ENCODE measurements at places on chromosomes 6 and 20.

GRCh38 chr20:21677781-21678180, 27.7 kb upstream of the PAX1 start:
- no peak for DNase-seq

GRCh38 chr6:121791396-121792315, 356.2 kb downstream of the GJA1 start:
- no peak for DNase-seq

- no peak for DNase-seq
Measured at GRCh38 chr6:155599561-155599960, 143.9 kb upstream of the NOX3 start.

DNA sequence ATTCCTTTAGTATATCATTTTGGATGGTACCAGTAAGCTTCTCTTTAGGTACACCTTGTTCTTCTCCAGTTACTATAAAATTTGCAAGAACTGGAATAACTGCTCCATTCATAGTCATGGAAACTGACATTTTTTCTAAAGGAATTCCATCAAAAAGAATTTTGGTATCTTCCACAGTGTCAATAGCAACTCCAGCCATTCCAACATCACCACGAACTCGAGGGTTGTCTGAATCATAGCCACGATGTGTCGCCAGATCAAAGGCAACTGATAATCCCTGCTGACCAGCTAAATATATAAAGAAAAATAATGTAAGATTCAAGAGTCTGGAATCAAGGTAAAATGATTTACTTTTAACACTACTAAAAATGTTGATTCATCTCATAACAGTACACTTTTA, 5.3 kb downstream of the MMUT start:
- no peak for DNase-seq

DNA sequence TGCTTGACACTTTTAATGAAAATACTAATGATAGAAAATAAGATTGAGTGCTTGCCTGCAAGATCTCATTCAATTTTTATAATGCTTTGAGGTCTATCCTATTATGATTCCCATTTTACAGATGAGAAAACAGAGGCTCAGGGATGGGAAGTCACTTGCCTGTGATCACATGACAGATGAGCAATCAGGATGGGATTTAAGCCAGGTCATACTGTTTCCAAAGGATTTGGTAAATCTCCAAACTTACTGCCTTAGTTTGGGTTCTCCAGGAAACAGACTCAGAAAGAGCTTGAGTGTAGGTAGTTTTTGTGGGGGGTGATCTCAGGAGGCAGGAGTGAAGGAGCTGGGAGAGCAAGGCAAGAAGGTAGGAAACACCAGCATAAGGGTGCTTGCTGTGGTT, 456.3 kb downstream of the MAFB start:
- DNase-seq, result no peak

DNA sequence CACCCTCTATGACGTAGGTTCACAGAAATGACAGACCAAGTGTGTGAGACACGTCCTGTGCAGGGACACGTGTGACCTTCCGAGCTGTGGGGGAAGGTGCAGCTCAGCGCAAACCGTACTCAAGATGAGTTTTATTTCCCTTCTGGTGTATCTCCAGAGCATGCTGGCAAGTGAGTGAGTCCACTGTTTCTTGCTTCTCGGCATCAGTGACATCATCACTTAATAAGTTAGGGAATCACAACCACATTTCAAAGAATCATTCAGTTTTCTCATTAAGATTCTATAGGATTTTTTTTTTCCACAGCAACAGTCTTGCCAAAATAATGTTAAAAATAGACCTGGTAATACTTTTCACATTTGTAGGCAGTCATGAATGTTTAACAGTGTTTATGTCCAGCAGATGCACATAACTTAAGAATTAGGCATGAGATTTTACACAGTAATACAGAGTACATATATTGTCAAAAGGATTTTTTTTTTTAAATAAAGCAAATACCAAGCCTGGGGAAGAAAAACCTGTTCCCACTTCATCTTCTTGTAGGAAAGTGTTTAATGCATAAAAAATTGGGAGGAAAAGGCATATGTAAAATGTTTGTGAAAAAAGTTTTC, 417.8 kb downstream of the CDC5L start:
- DNase-seq, result no peak

DNA sequence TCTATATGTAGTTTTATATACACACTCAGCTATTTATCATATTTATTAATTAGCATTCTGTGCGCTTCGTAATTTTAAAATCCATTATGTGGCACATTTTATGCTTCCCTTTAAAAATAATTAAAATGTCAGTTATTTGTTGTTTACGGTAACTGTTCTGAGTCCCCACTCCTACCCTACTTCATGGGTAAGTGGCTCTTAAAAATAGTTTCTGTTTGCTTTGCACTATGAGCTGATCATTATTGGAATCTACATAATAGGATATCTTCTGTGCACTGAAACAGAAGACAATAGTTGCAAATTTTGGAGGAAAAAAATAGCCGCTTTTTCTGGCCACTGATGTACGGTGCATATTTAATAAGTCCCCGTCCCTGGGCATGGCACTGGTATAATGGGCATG, 25.2 kb downstream of the LCA5 start:
- no peak for DNase-seq

GRCh38 chr6:2480267-2480966, 235.0 kb upstream of the GMDS start:
- DNase-seq, result no peak

DNA sequence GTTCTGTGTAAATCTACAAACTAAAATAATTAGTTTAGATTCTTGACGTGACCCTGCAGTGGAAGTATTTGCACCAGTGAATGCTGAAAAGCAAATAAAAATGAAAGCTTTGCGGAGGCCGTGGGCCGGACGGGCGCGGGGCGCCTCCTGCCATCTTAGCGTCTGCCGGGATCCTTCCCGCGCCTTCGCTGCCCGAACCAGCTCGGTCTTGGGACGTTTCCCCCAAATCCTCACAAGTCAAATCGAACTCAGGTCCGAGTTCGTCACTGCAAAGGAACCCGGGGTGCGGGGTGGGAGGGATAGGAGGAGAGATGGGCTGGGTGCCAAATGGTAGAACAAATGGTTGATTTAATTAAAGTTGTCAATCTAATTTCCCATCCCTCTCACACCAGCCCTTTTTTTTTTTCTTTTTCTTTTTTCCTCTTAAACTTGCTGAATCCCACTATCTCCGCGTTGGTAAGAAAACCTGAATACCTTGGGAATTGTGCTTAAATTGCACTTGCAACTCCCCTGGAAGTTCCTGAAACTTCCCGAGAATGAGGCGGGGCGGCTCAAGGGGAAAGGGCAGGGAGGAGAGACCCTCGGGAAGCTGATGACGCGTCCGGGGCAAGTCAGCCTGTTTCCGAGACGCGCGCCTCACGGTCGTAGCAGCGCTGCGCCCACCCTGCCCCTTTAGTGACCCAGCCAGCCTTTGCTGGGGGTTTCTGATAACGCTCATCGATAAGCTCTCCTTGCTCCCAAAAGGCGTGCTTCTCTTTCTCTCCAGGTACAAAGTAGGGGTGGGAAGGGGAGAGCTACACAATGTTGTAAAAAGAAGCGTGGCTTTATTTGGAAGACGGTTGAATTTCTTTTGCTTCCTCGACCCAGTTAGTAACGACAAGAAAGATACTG, 1.8 kb downstream of the GJA1 start:
- DNase-seq, result no peak

GRCh38 chr20:60292001-60292520, 333.8 kb downstream of the CDH26 start:
- DNase-seq, result no peak

GRCh38 chr6:131733376-131734016, 22.7 kb upstream of the CTAGE9 start:
- no peak for DNase-seq

DNA sequence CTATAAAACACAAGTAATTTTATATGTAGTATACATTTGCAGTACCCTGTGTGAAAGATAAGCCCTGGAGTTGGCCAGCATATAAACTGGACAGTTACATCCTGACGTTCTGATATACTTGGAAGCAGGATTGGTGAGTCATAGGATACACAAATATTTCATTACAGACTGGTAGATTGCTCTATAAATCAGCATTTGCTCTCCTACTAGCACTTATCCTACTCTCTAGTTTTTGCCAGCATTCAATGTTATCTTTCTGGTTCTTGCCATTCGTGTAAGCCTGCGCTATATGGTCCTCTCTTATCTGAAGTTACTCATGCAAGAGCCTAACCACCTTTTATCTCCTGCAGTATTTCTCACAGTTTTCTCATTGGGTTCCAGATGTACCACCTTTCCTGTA, 680.2 kb upstream of the MMS22L start:
- no peak for DNase-seq

- DNase-seq, result no peak
Measured at GRCh38 chr20:1377341-1377871, 15.4 kb downstream of the FKBP1A start.

DNA sequence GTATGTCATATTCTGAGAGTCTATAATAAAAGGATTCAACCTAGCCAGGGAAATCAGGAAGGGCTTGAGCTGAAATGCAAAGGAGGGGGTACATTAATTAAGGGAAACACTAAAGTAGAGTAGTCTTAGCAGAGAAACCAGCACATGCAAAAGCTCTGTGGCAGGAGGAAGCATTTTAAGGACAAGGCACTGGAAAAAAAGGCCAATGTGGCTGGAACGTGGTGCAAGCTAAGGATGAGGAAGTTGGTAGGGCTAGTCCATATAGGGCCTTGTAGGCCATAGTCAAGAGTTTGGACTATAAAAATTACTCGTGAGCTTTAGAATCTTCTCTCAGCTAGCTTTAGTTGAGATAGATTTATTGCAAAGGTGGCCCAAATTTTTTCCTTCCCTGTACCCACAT, 75.2 kb upstream of the TOP1 start:
- DNase-seq, result no peak

GRCh38 chr20:57695940-57696339, 13.9 kb downstream of the PMEPA1 start:
- no peak for DNase-seq

DNA sequence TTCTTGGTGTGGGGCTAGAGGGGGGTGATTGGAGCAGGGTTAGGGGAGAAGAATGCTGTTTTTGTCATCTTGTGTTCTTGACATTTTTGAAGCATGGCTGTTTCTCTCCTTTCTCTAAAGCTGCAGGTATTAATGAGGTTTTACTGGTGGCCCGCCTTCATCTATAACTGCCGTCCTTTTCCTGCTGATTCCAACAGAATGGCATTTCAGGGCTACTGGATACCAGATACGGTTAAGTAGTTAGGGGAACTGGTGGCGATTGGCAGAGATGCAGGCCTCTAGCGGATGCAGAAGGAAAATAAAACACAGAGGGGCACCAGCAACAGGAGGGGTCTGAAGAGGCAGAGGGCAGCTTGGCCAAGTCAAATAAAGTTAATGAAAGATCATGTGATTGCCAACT, 89.7 kb upstream of the EEF1E1 start:
- DNase-seq, result no peak

DNA sequence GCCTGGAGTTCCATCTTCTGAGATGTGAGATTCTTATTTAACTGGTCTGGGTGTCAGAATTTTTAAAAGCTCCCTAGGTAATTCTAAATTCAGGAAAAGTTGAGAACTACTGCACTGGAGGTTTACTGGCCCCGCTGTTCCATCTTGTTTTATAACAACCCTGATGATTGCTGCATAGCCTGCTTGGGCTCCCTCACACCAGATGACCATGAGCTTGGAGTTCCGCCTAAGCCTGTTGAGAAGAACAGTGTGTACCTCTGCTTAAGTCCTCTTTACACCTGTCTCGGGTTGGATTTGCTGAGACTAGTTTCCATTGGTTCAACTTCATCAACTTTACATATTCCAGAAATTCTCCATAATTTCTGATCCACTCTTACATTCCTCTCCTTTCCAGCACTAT, 77.9 kb downstream of the FKBP5 start:
- DNase-seq, result no peak

DNA sequence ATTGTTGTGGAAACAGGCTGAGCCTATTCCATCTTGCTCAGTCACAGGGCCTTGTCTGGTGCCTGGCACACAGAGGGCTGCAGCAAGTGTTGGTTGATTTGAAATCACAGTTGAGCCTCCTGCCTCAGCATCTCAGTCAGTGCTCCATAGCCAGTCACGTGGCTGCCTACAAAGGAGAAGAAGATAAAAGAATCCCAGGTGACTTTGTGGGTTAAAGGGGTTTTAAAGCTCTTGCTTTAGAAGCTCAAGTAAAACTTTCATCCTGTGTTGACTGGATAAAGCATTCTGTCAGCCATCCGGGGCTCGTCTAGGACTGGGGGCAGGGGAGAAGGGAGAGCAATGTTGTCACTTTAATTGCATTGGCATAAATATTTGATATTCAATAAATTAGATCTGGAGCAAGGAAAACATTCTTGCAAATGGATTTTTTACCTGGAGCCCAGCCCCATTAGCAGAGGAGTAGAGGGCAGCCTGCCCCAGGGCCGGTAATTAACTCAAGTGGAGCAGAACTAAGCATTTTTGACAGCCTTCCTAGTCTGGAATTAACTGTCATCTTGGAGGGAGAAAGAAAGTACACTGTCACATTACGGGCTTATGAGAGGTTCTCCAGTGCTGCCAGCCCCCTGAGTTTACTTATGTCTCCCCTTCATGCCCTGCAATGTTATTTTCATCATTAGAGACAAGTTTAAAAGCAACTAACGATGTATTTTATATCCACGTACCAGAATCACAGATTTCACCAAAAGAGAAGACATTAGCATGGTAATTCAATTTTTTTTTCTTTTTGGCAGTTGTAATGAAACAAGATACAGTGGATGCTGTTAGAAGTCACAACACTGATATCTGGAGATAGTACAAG, 71.7 kb upstream of the GTSF1L start:
- no peak for DNase-seq

- DNase-seq, result no peak
Measured at GRCh38 chr6:130796313-130796905, 30.8 kb upstream of the SMLR1 start.

- no peak for DNase-seq
Measured at GRCh38 chr6:131682442-131682841, 18.8 kb downstream of the OR2A4 start.

DNA sequence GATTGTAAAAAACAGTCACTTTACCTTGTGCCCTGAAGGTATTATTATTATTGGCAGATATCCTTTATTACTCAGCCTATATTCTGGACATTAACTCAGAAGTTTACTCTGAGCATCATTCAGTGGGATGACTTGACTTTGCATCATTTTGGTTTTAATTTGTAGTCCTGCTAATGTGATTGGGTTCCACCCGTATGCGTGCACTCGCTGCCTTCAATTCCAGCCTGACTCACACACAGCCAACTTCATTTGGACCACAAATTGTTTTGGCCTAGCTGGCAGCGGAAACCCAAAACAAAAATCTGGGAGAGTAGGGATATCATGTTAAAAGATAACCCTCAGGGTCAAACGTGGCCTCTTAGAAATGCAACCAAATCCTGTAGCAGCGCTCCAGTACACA, 704.4 kb upstream of the SLC35B3 start:
- DNase-seq, result no peak

GRCh38 chr20:584161-584970, 25.7 kb downstream of the TCF15 start:
- DNase-seq, result peak; percentile 25

GRCh38 chr6:166586424-166587156, at the start of gene RAMACL:
TSS of gene RAMACL (minus strand) at chr6:166586678. CDS start at chr6:166586477, 201 bp downstream.
- peak; percentile 11 for DNase-seq
